ENCODE measurements at places on chromosomes 3 and 15. TPM values are rescaled to one million over a fixed set of nuclear protein-coding genes. Genes with fewer than 3 reads are reported as not detected.

- H3K27me3 ChIP-seq, result no peaks in the 10 kb centered on the region
- H3K27ac ChIP-seq, result no peak overlapping the region
- no peak for DNase-seq
- H3K4me1 ChIP-seq, result no peaks in the 10 kb centered on the region
- H3K4me3 ChIP-seq, result no peak overlapping the region
These were observed 54.8 kb downstream of the NMD3 start for GRCh38 chr3:161275919-161276318.

DNA sequence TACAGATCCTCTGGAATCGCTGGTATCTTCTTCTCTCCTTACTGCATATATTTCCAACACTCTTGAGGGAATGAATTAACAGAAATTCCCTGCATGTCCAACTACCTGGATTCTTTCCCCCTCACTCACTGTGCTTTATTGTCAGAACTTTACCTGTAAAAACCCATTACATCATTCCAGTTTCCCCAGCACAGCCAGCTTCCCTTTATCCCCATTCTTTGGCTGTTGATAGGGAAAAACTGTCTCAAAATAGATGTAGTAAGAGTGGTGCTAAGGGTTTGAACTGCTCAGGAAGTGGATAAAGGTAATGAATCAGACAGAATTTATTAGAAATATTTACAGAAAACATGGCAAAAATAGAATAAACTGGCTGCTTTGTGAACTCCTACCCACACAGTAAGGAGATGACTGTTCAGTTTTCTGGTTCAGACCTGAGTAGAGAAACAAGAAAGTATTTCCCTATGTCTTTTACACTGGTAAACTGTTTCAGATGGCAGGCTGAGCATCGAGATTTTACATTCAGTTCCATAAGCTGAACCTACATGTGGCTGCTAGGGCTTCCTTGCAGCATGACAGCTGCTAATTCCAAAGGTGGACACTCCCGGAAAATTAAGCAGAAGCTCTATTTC is 188.4 kb downstream of the CPNE4 start:
- H3K36me3 ChIP-seq, result no peaks in the 10 kb centered on the region
- H3K4me1 ChIP-seq, result no peaks in the 10 kb centered on the region
- peaks cover 2% of the 10 kb centered on the region for H3K27me3 ChIP-seq
- no peak overlapping the region for H3K4me3 ChIP-seq
- no peak overlapping the region for H3K27ac ChIP-seq
- DNase-seq, result no peak

- DNase-seq, result no peak
- H3K4me1 ChIP-seq, result peaks cover 39% of the 10 kb centered on the region
- no peaks in the 10 kb centered on the region for H3K27me3 ChIP-seq
- H3K36me3 ChIP-seq, result peaks cover 28% of the 10 kb centered on the region
- H3K4me3 ChIP-seq, result no peak overlapping the region
These were observed 6.7 kb downstream of the SPPL2A start for GRCh38 chr15:50758712-50759205.

The MESP2 gene
- not detected for total RNA-seq

DNA sequence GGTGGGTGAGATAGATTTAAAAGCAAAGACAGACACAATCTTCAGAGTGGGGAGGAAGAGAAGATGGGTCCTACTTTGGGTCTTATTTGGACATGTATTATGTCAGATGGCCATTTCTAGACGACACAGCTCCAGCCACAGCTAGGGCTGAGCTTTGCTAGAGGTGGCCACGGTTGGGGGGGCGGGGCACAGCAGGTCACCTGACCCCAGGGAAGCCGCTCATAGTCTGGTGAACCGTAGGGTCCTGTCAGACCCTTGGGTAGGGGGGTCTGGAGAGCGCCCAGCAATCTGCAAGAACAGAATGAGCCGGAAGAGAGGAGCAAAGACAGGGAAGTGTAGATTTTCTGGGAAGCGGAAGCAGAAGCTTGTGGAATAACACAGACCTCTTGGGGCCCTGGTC is 6.6 kb downstream of the EPB42 start:
- H3K36me3 ChIP-seq, result no peaks in the 10 kb centered on the region
- H3K4me1 ChIP-seq, result no peaks in the 10 kb centered on the region
- H3K27ac ChIP-seq, result no peak overlapping the region
- H3K27me3 ChIP-seq, result peaks cover 6% of the 10 kb centered on the region
- H3K4me3 ChIP-seq, result no peak overlapping the region
- no peak for DNase-seq

The GOLGA6A gene
- not detected for total RNA-seq

DNA sequence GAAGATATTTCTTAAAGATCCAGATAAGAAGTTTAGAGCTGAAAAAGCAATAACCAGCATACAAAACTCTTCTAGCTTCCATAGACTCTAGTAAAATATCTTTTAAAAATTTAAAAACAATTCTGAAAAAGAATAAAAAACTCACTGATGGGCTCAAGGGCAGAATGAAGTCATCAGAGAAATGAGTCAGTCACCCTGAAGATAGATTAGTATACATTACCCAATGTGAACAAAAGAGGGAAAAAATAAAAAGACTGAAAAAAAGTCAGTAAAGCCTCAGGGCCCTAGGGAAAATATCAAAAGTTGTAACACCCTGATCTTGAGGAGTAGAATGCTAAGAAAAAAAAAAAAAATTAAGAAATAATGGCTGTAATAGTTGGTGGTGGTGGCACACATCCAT is 11.4 kb downstream of the DET1 start:
- no peak overlapping the region for H3K4me3 ChIP-seq
- H3K27ac ChIP-seq, result no peak overlapping the region
- no peaks in the 10 kb centered on the region for H3K4me1 ChIP-seq
- DNase-seq, result no peak
- peaks cover 12% of the 10 kb centered on the region for H3K36me3 ChIP-seq
- H3K27me3 ChIP-seq, result no peaks in the 10 kb centered on the region

DNA sequence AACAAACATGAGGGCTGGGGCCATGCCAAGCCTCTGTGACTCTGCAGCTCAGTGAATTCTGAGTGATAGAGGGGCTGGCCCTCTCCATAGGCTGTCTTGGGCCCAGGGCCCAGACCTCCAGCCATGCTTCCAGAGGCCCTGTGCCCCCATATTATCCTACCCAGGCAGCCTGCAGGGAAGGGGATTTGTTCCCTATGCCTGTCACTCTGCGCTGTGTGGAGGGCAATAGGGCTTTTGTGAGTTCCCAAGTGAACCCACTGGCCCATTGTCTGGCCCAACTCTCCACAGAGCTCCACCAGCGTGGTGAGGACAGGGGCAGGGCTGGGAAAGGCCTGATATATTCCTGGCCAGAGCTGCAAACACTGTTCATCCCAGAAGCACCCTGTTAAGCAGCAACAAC is 113.2 kb downstream of the EPHB1 start:
- H3K27me3 ChIP-seq, result peaks cover 8% of the 10 kb centered on the region
- H3K4me1 ChIP-seq, result peaks cover 8% of the 10 kb centered on the region
- H3K27ac ChIP-seq, result no peak overlapping the region

DNA sequence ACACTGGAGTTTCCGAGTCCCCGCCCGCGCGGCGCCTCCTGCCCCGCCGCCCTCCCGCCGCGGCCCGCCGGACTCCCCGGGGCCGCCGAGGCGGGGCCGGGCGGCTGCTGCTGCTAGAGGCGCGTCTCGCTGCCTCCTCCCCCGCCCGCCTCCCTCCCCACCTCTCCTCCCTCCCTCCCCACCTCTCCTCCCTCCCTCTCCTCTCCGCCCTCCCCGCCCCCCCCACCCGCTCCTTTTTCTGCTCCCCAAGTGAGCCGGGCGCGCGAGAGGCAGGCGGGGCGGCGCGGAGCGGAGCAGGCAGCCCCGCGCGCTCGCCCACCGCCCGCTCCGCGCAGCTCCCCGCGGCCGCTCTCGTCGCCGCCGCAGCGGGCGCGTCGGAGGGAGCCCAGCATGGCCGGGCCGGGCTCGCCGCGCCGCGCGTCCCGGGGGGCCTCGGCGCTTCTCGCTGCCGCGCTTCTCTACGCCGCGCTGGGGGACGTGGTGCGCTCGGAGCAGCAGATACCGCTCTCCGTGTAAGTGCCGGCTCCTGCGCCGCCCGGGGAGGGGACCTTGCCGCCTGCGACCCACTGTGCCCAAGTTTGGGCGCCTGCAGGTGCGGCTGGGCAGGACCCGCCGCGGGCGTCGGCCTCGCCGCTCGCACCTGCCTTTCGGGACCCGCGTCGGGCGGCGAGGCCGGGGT is at the start of gene CACNA2D3:
Gene CACNA2D3 (plus strand): TSS at position 229 of the 679 bp plus-strand sequence.
- H3K4me3 ChIP-seq, result no peak within 1 kb of the TSS
- no peak for DNase-seq
- peaks cover 49% of the 10 kb centered on the region for H3K27me3 ChIP-seq
- no peak within 1 kb of the TSS for H3K27ac ChIP-seq

GRCh38 chr3:122298239-122298638 is 26.8 kb upstream of the CSTA start:
- no peaks in the 10 kb centered on the region for H3K27me3 ChIP-seq
- H3K36me3 ChIP-seq, result no peaks in the 10 kb centered on the region
- DNase-seq, result peak; percentile 36
- no peak overlapping the region for H3K27ac ChIP-seq
- H3K4me3 ChIP-seq, result no peak overlapping the region
- peaks cover 18% of the 10 kb centered on the region for H3K4me1 ChIP-seq

GRCh38 chr3:42266085-42266484 is at the start of gene CCK:
Gene CCK, minus strand, starts transcription at chr3:42266185. Its CDS starts 2,555 bp downstream, at chr3:42263630.
- no peaks in the 10 kb centered on the region for H3K36me3 ChIP-seq
- DNase-seq, result no peak
- no peak within 1 kb of the TSS for H3K4me3 ChIP-seq
- H3K27ac ChIP-seq, result no peak within 1 kb of the TSS
- peaks cover 2% of the 10 kb centered on the region for H3K4me1 ChIP-seq

DNA sequence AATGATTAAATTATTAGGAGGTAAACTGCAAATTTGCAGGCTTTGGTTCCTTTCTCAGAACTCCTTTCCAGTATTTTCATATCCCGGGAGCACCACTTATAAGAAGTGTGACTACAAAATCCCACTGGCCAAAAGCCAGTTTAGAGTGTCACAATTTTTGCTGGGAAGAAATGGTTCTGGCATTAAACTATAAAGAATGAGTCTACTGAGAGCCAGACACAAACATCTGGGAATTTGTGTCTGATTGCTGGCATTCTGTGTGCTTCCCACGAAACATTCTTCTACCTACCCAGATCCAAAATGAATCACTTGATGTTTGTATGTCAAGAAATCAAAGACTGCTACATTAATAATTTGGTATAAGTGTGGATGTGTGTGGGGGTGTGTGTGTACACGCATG is 82.8 kb downstream of the DUT start:
- no peaks in the 10 kb centered on the region for H3K27me3 ChIP-seq
- H3K4me3 ChIP-seq, result no peak overlapping the region
- H3K4me1 ChIP-seq, result no peaks in the 10 kb centered on the region
- H3K36me3 ChIP-seq, result no peaks in the 10 kb centered on the region

- DNase-seq, result no peak
- H3K36me3 ChIP-seq, result no peaks in the 10 kb centered on the region
- no peaks in the 10 kb centered on the region for H3K27me3 ChIP-seq
- no peaks in the 10 kb centered on the region for H3K4me1 ChIP-seq
- no peak overlapping the region for H3K4me3 ChIP-seq
- H3K27ac ChIP-seq, result no peak overlapping the region
These were observed 421.7 kb upstream of the GRM7 start for GRCh38 chr3:6439226-6439625.

- DNase-seq, result no peak
- H3K27me3 ChIP-seq, result peaks cover 44% of the 10 kb centered on the region
- H3K4me3 ChIP-seq, result no peak overlapping the region
- no peak overlapping the region for H3K27ac ChIP-seq
- H3K4me1 ChIP-seq, result no peaks in the 10 kb centered on the region
These were observed 1.2 kb upstream of the LRRC15 start for GRCh38 chr3:194370753-194371152.

DNA sequence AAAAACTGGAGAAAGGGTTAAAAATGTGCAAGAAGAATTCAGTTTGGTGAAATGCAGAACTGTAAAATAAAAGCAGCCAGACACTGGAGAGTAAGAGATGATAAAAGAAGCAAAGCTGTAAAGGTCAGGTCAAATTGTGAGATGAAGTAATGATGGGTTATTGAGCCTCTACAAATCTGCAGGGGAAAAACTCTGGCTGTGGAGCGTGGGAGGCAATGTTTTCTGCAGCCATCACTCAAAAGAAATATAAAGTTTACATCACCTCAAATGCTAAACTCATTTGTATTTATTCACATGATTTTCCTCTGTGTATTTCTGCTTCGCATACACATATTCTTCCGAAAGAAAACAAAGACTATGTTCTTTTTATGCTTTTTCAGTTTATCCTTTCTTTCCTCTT is 158.8 kb upstream of the GPR149 start:
- no peak for DNase-seq
- H3K27me3 ChIP-seq, result no peaks in the 10 kb centered on the region
- no peaks in the 10 kb centered on the region for H3K36me3 ChIP-seq
- no peaks in the 10 kb centered on the region for H3K4me1 ChIP-seq
- H3K27ac ChIP-seq, result no peak overlapping the region

The FEZF2 gene
- not detected for total RNA-seq

- no peaks in the 10 kb centered on the region for H3K4me1 ChIP-seq
- H3K27ac ChIP-seq, result no peak overlapping the region
These were observed 141.1 kb upstream of the PTPRG start for GRCh38 chr3:61420136-61420759.

DNA sequence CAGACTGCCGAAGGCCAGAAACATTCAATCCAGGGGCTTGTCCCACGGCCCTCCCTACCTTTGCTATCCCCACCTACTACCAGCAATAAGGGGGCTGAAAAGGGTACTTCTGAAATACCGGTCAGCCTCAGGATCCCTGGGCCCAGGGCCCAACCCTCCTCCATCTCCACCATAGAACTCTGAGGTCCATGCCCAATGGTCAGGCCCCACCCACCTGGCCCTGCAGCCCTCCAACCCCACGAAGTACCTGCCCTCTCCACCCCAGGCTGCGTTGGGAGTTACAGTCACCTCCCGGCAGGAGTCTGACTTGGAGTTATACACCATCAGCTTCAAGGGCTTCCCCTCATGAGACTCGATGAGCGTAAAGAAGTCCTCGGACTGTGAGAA is 6.9 kb downstream of the GORASP1 start:
- H3K36me3 ChIP-seq, result peaks cover 17% of the 10 kb centered on the region
- H3K27me3 ChIP-seq, result no peaks in the 10 kb centered on the region
- peaks cover 26% of the 10 kb centered on the region for H3K4me1 ChIP-seq

The NEDD4 gene
- total RNA-seq, result 9.8 TPM

DNA sequence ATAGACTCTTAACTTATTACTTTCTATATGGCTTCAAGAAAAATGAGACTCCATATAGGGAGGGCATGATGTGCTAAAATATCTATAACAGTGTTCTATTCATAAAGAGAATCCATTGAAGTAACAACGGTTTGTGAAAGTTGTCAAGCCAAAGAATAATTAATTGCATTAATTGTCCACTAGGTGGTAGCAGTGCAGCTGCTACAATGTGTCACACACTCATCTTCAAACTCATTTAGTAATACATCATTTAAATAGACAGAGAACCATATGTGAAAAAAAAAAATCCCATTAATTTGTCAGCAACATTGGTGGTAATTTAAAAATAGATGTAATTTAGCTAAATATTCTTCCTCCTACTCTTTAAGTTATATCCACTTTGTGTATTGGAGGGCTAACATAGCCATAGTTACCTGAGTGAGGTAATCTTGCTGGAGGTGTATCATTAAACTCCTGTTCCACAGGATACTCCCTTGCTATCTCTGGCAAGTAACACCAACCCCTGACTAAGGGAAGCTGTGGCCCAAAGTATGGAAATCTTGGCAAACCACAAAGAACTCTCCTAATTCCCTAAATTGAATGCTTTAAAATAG is 3.7 kb upstream of the CPA3 start:
- H3K36me3 ChIP-seq, result no peaks in the 10 kb centered on the region
- no peak overlapping the region for H3K4me3 ChIP-seq
- H3K27me3 ChIP-seq, result peaks cover 20% of the 10 kb centered on the region
- H3K27ac ChIP-seq, result no peak overlapping the region
